ENCODE measurements at places on chromosomes 16 and 17.

- peak; percentile 22 for DNase-seq
Observed at GRCh38 chr16:27366687-27367460, 35.1 kb upstream of the IL21R start.

- no peak for DNase-seq
Observed at GRCh38 chr16:20402651-20403050, 1.9 kb downstream of the PDILT start.

DNA sequence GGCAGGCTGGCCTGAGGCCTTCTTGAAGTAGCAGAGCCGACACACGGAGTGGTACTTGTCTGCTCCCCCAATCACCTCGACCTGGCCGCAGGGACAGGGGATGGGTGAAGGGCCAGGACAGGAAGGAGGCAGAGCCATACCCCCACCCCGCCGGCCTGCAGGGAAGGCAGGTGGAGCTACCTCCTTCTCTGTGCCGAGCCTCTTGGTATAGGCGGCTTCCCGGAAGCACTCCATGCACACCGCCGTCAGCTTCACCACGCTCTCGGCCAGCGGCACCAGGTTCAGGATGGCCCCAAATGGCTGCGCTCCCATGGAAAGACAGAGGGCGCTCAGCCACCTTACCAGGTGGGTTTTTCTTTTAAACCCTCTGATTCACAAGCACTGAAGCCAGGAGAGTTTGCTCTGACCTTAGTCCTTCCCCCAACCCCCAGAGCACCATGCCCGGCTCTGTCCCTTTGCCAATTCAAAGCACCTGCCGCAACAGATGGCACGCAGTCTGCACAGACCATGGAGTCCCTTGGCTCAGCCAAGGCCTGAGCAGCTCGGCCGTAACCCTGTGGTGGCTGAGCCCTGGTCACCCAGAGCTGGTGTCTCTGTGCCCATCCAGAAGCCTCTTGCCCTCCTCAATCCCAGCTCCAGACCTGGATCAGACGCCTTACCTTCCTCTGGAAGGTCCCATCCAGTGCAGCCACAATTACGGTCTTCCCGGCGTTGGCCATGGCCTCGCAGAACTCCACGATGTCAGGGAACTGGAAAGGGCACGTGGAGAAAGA lies 6.7 kb downstream of the SYNGR2 start:
- no peak for DNase-seq

DNA sequence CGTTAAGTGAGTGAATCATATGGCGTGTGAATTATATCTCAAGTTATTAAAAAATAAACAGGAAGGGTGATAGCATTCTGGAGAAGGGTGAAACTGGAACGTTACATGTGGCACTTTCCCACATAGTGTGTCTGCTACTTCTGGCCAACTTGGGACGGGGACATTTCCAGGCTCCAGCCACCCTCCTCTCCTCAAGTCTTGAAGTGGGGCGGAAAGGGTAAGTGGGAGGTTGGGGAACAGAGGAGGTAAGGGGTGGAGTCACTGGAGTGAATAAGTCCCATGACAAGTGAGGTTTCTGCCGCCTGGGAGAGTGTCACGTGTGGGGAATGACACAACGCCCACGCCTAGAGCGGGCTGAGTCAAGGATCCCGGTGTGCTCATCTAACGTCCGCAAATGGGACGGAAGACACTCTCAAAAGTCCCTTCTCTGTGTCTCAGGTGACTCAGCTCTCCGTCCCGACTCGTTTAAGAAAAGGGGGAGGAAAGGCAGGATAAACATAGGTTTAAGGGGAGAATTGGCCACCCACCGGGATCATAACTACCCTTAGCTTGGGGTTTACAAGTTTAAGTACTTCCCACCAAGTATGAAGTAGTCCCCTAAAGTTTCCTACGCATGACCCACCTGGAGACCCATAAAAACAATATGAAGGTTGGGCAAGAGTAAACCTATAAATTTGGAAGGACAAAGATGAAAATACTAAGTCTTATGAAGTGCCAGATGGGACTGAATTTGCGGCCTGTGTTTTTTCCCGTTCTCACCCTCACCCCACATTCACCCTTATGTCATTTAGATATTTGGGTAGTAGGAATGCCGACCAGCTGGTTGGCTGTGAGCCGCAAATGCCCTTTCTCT lies 1.2 kb upstream of the SPAG9 start:
- peak; percentile 77 for DNase-seq

GRCh38 chr17:36705874-36706731 lies 104.7 kb downstream of the MRM1 start:
- peak; percentile 58 for DNase-seq

- no peak for DNase-seq
Observed at GRCh38 chr16:1196494-1196893, 28.6 kb downstream of the TPSG1 start.

DNA sequence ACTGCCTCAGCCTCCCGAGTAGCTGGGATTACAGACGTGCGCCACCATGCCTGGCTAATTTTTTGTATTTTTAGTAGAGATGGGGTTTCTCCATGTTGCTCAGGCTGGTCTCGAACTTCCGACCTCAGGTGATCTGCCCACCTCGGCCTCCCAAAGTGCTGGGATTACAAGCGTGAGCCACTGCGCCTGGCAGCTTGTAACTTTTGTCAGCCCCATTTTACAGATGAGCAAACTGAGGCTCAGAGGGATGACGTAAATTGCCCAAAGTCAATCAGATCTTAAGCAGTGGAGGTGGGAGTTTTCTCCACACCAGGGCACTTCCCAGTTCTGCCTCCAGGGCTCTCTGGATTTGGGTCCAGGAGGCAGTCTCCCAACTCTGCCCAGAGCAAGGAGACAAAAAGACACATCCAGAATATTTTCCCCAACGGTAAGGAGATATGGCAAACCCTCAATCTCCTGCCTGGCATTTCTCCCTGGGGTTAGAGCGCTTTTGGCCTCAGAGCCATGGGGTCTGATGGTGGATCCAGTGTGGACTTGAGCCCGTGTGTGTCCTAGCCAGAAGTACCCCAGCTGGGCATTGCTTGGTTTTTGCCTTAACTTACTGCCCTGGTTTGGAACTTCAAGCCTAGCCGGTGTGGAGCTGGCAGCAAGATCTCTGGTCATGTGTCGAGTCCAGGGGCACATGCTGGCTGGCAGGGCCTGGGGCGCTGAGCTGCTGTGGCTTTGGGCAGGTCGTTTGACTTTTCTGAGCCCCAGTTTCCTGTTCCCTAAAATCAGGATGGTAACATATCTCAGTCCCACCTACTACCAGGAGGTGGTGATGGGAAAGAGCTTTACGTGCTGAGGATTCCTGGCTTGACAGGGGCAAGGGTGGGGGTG lies 3.4 kb downstream of the ADAM11 start:
- no peak for DNase-seq

DNA sequence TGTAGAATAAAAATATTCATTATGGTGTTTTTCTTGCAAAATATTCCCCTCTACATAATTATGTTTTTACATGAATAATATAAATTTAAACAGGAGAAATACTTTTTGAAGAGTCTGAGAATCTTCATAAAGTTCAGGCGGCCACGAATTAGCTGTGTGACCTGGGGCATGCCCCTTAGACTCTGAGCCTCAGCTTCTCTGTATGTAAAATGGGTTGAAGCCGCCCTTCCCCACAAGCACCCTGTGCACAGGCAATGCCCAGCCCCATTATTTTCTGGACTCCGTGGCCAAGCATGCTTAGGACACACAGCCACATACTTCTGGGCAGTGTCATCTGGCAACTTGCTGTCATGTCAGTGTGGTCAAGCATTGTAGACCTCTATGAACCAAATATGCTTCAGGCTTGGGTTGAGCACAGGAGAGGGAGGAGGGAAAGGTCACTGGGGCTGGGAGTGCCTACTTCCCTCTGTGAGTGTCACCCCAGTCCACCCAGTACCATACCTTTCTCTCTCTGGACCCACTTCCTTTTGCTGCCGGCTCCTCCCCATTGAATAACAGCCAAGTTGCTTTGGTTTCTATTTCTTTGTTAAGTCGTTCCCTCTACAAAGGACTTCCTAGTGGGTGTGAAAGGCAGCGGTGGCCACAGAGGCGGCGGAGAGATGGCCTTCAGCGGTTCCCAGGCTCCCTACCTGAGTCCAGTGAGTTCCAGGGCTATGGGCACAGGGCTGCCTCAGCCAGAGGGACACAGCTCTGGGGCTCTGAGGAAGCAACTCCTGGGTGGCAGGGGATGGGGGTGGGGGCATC lies at the start of gene LGALS9:
Gene LGALS9 (plus strand): TSS at position 582 of the 804 bp plus-strand sequence. CDS start 78 bp downstream, at position 660.
- DNase-seq: peak; percentile 55

DNA sequence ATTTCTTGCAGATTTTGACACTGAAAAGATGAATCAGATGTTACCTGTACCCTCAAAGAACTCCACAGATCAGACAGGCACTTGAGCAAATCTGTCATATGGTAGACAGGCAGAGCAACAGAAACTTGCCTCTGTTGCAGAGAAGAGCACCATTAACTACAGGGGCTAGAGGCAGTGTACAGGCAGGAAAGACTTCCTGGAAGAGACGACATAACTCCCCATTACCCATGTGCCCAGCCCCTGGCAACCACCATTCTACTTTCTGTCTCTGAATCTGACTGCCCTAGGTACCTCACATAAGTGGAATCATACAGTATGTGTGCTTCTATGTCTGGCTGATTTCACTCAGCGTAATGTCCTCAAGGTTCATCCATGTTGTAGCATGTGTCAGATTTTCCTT lies 15.5 kb downstream of the GFOD2 start:
- no peak for DNase-seq

DNA sequence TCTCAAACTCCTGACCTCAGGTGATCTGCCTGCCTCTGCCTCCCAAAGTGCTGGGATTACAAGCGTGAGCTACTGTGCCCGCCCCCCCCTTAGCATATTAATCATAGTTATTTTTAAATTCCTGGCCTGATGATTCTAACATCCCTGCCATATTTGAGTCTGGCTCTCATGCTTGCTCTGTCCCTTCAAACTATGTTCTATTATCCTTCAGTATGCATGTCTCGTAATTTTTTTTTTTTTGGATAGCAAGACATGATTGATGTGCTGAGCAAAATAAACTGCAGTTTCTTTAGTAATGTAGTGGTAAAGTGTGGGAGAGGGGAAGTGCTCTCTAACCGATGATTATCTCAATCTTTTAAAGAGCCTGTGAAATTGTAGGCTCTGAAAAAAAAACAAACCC lies 34.3 kb upstream of the TMEM92 start:
- DNase-seq: no peak
